Stimulated activated CD4-positive, alpha-beta T cell treated with anti-CD3 and anti-CD28 coated beads, TNF-alpha, amount 100 ng/mL, for 4 hours (primary cell): ENCODE measurements at places on chromosomes 6 and 20.

DNA sequence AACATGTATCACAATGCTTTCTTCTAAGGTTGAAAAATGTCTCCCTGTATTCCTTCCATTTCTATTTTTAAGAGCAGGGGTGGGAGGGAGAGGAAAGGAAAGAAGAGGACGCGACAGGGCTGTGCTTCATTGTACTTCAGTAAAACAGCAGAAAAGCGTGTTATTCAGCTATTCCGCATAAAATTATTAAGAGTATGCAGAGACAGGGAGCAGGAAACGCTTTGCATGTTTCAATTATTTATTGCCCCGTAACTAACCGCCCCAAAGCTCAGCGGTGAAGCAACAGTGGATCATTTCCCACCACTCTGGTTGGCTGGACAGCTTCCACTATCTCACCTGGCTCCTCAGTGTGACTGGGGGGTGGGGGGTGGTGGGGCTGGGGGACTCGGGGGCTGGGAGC, 188.9 kb downstream of the TTLL2 start:
- no peak for DNase-seq

- no peak for DNase-seq
These were observed 749.3 kb downstream of the TENT5A start for GRCh38 chr6:81003156-81003555.

GRCh38 chr6:165439928-165440554, 130.6 kb upstream of the C6orf118 start:
- no peak for DNase-seq

- DNase-seq, result no peak
These were observed 748.7 kb downstream of the QKI start for GRCh38 chr6:164163239-164163638.

- DNase-seq, result no peak
These were observed 61.4 kb upstream of the MCM9 start for GRCh38 chr6:118996289-118996820.

- no peak for DNase-seq
These were observed 355.1 kb downstream of the EPM2A start for GRCh38 chr6:145380186-145380585.

GRCh38 chr6:153634416-153634815, 404.6 kb upstream of the OPRM1 start:
- no peak for DNase-seq

- DNase-seq, result no peak
These were observed 133.5 kb downstream of the TINAG start for GRCh38 chr6:54441687-54442248.

DNA sequence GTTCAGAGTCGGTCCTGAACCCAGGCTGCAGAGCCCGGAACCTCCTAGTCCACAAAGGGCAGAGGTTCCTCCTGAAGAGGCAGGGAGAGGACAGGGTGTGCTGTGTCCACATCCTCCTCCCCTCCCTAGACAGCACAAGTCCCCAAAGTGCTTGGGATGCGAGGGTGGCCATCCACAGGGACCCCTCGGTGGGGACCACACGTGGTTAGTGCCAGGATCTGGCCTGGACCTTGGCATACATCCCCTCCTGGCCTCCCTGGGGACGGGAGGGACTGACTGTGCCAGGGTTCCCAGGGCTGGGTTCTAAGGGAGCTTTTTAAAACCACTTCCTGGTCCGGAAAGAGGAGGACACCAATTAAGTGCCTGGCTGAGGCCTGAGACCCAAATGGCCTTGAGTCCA, 63.2 kb downstream of the CTCFL start:
- DNase-seq, result no peak

GRCh38 chr6:36888654-36889481, 3.1 kb downstream of the C6orf89 start:
- DNase-seq, result no peak

- DNase-seq, result no peak
These were observed 22.0 kb downstream of the ADA start for GRCh38 chr20:44629542-44629941.

DNA sequence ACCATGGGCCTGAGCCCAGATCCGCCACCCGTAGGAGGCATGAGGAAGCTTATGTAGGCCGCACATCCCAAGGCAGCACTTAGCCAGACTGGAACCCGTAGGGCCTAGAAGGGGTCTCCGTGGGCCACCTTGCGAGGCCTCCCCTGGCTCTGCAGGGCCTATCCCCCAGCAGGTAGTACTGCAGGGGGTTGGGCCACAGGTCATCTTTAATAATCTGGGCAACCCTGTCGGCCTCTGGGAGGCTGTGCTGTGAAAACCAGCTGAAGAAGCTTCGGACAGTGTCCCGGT, 18.5 kb downstream of the PLAGL2 start:
- DNase-seq, result no peak

DNA sequence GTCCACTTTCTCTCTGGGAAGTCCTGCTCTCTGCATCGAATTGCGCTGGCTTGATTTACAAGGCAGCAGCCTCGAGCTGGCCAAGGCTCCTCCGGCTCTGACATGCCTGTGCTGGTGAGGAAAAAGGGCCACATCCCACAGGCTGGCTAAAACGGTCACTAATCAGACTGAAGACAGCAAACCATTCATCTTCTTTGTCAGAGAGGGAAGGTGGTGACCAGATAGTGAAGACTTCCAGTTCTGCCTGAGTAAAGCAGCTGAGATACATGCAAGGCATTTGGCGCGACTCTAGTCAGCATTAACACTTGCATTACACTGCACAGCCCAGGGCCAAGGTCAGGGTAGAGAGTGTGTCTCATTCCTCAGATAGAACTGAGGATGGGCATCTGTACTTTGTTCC, 203.2 kb upstream of the MAP3K7 start:
- DNase-seq, result no peak

- DNase-seq, result no peak
These were observed 430 bp upstream of the FAM110A start for GRCh38 chr20:833121-833449.

GRCh38 chr20:30921286-30922071, 336.0 kb upstream of the DEFB115 start:
- no peak for DNase-seq

GRCh38 chr6:12339808-12340487, 49.8 kb downstream of the EDN1 start:
- no peak for DNase-seq

DNA sequence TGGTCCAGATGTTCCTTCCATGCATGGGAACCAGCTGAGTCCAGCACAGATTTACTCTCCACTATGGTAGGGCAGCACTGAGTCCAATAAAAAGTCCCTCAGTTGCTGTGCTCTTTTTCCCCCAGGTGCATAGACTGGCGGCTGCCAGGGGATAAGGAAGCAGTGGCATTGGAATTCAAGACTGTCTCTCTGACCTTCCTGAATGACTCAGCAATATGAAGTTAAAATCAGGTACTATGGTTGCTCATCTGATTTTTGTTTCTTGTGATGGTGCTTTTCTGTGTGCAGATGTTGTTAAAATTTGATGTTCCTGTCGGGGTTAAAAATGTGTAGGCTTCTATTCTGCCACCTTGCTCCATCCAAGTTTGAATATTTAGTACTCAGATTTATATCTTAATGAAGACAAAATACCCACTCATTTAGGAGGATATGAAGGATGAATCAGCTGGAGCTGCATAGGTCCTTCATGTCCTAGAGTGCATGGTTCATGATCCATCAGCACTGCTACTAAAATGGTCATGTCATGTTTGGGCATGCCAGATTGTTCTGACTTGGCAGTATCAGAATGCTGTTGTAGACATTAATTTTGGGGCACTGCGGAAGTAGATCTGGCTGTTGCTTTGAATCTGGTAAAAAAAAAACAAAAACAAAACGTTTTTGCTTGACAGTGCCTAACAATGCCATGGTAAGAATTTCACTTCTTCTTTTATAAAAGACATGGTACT, 321.2 kb upstream of the MAP3K7 start:
- no peak for DNase-seq

- DNase-seq, result no peak
These were observed 872 bp upstream of the RBM39 start for GRCh38 chr20:35742741-35743523.

GRCh38 chr6:121354764-121355163, 20.5 kb upstream of the TBC1D32 start:
- DNase-seq, result no peak

- DNase-seq, result no peak
These were observed 90.0 kb downstream of the CD2AP start for GRCh38 chr6:47567586-47567985.

- no peak for DNase-seq
These were observed 27.3 kb upstream of the STX16 start for GRCh38 chr20:58623579-58624473.
